ENCODE measurements at places on chromosomes 11 and 22.

DNA sequence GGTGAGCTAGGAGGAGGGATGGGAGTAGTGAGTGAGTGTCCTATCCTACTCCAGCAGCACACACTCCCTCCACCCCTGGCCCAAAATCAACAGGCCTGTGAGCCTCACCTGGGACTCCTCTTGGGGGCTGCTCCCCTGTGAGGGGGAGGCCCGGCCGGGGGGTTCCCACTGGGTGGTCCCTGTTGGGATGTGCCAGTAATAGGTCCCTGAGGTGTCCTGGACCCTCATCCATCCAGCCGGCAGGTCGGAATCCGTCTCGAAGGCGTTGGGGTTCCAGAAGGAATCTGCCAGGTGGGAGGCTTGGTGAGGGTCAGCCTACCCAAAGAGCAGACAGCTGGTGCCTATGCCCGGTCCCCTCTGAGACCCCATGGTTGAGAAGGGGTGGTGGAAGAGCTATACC lies 13.3 kb downstream of the SMPD1 start:
- no peak for DNase-seq

- DNase-seq, result no peak
Measured at GRCh38 chr11:57487920-57488659, 27.4 kb downstream of the SLC43A1 start.

- no peak for DNase-seq
Measured at GRCh38 chr11:111514216-111515031, at the start of gene HOATZ. Gene HOATZ, plus strand, starts transcription at chr11:111514778. Its CDS starts 7 bp downstream, at chr11:111514785.

DNA sequence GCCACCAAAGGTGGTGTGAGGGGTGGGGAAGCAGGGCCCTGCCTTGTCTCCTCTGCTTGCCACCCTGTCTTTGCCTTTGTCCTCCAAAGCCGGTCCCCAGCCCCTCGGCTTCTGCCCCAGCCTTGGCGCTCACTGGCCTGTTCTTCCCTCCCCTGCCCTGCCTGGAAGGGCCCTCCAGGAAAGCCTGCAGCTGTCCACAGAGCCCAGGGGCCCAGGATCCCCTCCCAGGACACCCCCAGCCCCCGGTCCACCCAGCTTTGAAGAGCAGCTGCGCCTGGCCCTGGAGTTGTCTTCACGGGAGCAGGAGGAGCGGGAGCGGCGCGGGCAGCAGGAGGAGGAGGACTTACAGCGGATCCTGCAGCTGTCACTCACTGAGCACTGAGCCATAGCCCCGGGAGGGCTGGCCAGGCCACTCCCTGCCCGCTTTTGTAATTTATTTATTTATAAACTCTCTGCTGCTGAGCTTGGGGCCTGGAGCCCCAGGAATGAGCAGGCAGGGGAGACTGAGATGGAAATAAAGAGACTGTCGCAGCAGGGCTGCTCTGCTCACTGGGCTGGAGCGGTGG lies 1.3 kb upstream of the SSH3 start:
- DNase-seq, result peak; percentile 28

- no peak for DNase-seq
Measured at GRCh38 chr11:47071791-47072261, 104.9 kb downstream of the ARFGAP2 start.

Measured in cerebellar nuclear complex (tissue), 1 donor.